Naive thymus-derived CD4-positive, alpha-beta T cell (primary cell): ENCODE measurements at places on chromosomes 11 and 22. TPM values are rescaled to one million over a fixed set of nuclear protein-coding genes. Genes with fewer than 3 reads are reported as not detected.

The NLRP14 gene
- polyA plus RNA-seq = not detected

The CDC42EP1 gene
- not detected for polyA plus RNA-seq

DNA sequence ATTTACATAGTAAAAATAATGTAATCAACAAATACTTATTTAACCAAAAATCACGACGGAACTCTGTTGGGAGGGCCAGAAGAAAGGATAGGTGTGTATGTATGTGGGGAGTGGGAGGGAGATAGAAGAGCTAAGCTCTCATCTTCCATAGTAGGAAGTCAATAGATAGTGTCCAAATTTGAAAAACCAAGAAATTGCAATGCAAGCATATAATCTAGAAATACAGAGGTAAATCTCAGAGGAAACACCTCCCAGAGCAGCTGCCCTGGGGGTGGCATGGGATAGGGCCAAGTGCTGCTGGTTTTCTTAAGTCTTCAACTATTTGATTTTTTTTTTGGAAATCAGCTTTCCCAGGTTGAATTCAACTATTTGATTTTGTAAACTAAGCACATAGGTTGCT, 16.9 kb downstream of the C11orf86 start:
- no peaks in the 10 kb centered on the region for H3K27me3 ChIP-seq
- no peak overlapping the region for H3K4me3 ChIP-seq
- H3K27ac ChIP-seq = no peak overlapping the region
- no peaks in the 10 kb centered on the region for H3K4me1 ChIP-seq

DNA sequence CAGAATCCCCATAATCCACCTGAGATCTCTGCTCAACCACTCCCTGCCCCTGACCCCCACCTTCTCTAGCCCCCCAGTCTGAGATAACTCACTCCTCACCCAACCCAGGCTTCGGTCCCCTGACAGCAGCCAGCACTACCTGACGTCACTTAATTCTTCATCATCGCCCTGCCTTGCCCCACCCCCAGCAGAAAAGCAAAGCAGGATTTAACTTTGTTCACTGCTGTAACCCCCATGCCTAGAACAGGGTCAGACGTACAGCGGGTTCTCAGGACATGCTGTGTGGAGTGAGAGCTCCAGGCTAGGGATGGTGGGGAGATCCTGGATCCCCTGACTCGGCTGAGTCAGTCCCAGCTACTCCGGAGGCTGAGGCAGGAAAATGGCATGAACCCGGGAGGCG, 45.8 kb downstream of the ELFN2 start:
- no peaks in the 10 kb centered on the region for H3K27me3 ChIP-seq
- DNase-seq = no peak
- no peak overlapping the region for H3K27ac ChIP-seq
- no peaks in the 10 kb centered on the region for H3K36me3 ChIP-seq
- H3K4me1 ChIP-seq = no peaks in the 10 kb centered on the region

DNA sequence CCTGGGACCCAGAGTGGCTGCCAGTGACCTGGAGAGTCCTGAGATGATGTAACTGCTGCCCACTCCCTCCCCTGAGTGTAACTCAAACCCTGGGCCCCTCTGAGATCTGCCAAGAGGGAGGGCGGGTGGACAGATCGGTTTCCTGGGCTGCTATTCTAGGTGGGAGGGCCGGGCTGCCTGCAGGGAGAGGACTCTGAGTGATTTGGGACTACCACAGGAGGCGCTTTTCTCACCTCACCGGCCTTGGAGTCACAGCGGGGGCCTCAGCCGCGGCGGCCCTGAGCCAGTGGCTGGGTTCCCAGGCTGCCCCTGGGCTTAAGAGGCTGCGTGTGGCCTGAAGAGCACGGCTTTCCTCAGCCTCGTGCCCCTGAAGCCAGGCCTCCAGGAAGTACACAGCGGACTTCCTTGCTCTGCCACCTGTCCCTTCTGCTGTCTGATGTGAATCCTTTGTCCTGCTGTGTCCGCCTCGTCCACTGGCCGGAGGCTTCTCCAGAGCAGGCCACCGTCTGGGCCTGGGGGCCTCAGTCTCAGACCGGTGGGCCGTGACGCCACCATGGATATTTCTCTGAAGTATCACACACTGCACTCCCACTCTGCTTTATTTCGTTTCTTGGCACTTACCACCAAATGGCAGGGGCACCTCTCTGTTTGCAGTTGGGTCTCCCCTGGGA, 11.5 kb downstream of the RELT start:
- no peak overlapping the region for H3K4me3 ChIP-seq
- H3K4me1 ChIP-seq = no peaks in the 10 kb centered on the region
- no peaks in the 10 kb centered on the region for H3K36me3 ChIP-seq
- H3K27ac ChIP-seq = no peak overlapping the region
- H3K27me3 ChIP-seq = no peaks in the 10 kb centered on the region
- DNase-seq = no peak

- no peaks in the 10 kb centered on the region for H3K36me3 ChIP-seq
- no peaks in the 10 kb centered on the region for H3K4me1 ChIP-seq
- H3K27me3 ChIP-seq = no peaks in the 10 kb centered on the region
- no peak overlapping the region for H3K4me3 ChIP-seq
These were observed 12.5 kb downstream of the MUC6 start for GRCh38 chr11:1023811-1024596.

DNA sequence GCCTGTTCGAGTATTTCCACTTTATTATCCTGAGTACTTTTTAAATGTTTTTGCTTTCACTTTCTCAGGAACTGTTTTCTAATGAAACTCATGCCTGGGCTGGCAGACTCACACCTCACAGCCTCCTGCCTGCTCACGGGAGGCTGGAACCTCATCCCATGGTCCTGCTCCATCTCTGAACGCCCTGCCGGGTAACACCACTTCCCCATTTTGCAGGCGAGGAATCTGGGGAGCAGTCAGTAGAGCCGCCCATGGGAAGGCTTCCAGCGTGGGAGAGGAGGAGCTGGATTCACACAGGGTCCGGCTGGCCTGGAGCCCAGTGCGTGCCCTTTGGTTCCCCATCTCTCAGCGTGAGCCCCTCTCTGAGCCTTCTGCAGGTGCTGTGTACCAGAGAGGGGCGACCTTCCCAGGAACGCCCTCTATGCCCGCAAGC, 53.6 kb downstream of the SCUBE1 start:
- no peak overlapping the region for H3K27ac ChIP-seq

GRCh38 chr11:7677071-7677470, 3.8 kb upstream of the CYB5R2 start:
- DNase-seq = no peak
- H3K27me3 ChIP-seq = peaks cover 23% of the 10 kb centered on the region
- no peaks in the 10 kb centered on the region for H3K4me1 ChIP-seq
- H3K27ac ChIP-seq = no peak overlapping the region

GRCh38 chr11:115926601-115927000, 422.4 kb upstream of the CADM1 start:
- DNase-seq = no peak
- no peaks in the 10 kb centered on the region for H3K27me3 ChIP-seq
- no peak overlapping the region for H3K27ac ChIP-seq
- H3K36me3 ChIP-seq = no peaks in the 10 kb centered on the region
- H3K4me1 ChIP-seq = no peaks in the 10 kb centered on the region
- H3K4me3 ChIP-seq = no peak overlapping the region
